Posterior vena cava (tissue), 2 donors: ENCODE measurements at places on chromosomes 12 and 14.

DNA sequence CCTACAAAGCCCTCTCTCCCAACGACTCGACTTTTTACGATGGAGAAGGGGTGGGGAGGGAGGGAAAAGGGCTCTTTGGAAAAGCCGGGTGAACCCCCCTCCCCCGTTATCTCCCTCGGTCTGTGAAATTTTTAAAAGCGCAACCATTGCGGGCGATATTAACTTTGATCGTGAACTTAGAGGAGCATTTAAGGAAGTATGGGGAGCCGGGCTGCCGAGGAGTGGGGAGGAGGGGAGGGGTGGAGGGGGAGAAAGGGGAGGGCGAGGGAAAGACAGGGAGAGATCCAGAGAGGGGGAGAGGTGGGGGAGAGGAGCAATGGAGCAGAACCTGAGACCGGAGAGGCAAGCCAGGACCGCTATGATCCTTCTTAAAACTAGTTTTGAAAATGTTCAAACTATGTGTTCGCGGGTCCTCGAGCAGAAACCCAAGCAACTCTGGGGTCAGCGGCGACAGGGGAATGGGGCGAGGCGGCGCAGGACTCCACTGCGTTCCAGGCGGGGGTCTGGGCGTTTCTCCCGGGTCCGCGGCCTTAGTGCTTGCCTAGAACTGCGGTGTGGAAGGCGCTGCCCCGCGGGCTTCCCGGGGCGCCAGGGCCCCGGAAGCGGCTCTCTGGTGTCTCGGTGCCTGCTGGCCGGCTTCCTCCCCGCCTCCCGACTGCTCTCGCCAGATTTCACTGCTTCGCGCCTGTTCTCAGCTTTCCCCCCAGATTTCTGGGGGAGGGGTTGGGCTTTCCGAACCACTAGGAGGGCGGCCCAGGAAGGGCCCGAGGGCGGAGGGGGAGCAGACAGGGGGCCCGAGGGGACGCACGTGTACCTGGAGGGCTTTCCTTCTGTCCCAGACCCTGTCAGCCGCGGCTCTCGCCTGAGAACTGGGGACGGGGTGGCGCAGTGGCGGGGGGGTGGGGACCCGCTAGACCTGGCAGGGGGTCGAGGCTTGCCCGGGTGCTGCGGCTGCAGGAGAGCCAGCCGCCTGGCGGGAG is at the start of gene HOTAIR:
TSS of gene HOTAIR (minus strand) at position 871 of the 980 bp plus-strand sequence.
- no peak for DNase-seq

- no peak for DNase-seq
Observed at GRCh38 chr14:73945159-73945670, 4.7 kb downstream of the FAM161B start.

DNA sequence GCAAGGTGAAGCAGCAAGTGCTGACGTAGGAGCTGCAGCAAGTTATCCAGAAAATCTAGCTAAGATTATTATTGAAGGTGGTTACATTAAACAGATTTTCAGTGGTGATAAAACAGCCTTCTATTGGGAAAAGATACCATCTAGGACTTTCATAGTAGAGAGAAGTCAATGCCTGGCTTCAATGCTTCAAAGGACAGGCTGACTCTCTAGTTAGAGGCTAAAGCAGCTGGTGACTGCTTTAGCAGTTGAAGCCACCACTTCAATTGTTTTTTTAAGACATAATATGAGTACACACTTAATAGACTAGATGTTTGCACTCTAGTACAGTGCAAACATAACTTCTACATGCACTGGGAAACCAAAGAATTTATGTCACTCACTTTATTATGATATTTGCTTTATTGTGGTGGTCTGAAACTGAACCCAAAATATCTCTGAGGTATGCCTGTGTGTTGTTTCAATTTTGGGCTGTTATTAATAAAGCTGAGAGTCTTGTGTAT is 1026.9 kb upstream of the FOXG1 start:
- no peak for DNase-seq

GRCh38 chr14:56195704-56196103 is 77.5 kb downstream of the PELI2 start:
- DNase-seq: no peak

- peak; percentile 98 for DNase-seq
Observed at GRCh38 chr12:49367381-49368239, at the start of gene SPATS2. Gene SPATS2 (plus strand): TSS chr12:49367462. CDS start chr12:49461013, 93,551 bp downstream.

GRCh38 chr14:93847473-93847872 is 59.2 kb upstream of the PRIMA1 start:
- no peak for DNase-seq

- DNase-seq: no peak
Observed at GRCh38 chr14:45715946-45716345, 462.9 kb upstream of the MIS18BP1 start.

DNA sequence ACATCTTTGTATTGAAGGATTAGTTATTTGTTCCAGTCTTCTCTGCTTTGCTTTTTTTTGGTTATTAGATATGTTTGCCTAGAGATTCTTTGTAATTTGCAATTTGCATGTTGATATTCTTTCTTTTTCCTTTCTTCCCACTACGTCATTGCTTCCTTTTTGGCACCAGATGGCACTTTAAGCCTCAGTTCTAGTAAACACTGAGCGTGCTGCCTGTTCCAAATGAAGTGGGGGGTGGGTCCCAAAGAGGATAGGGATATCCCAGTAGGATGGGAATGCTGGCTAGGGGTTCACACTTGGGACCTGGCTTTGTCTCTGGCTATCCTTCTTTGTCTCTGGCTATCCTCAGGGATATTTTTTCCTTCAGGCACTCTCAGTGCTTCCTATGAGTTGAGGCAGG is 17.0 kb downstream of the EAPP start:
- DNase-seq: no peak

GRCh38 chr14:105376521-105377440 is 21.6 kb upstream of the TEX22 start:
- no peak for DNase-seq

- peak; percentile 85 for DNase-seq
Observed at GRCh38 chr12:130872179-130873096, 572 bp downstream of the RAN start.

- no peak for DNase-seq
Observed at GRCh38 chr12:112611908-112612307, 179.6 kb upstream of the RPH3A start.

- no peak for DNase-seq
Observed at GRCh38 chr14:39060818-39061437, 42.1 kb downstream of the SEC23A start.

GRCh38 chr14:81516986-81517797 is 16.5 kb downstream of the SEL1L start:
- no peak for DNase-seq
